Activated naive CD4-positive, alpha-beta T cell (primary cell): ENCODE measurements at places on chromosomes 5 and 9.

- no peak for DNase-seq
These were observed 65.8 kb downstream of the SFXN1 start for GRCh38 chr5:175544108-175544511.

- no peak for DNase-seq
These were observed 14.1 kb upstream of the STRBP start for GRCh38 chr9:123282362-123283047.

DNA sequence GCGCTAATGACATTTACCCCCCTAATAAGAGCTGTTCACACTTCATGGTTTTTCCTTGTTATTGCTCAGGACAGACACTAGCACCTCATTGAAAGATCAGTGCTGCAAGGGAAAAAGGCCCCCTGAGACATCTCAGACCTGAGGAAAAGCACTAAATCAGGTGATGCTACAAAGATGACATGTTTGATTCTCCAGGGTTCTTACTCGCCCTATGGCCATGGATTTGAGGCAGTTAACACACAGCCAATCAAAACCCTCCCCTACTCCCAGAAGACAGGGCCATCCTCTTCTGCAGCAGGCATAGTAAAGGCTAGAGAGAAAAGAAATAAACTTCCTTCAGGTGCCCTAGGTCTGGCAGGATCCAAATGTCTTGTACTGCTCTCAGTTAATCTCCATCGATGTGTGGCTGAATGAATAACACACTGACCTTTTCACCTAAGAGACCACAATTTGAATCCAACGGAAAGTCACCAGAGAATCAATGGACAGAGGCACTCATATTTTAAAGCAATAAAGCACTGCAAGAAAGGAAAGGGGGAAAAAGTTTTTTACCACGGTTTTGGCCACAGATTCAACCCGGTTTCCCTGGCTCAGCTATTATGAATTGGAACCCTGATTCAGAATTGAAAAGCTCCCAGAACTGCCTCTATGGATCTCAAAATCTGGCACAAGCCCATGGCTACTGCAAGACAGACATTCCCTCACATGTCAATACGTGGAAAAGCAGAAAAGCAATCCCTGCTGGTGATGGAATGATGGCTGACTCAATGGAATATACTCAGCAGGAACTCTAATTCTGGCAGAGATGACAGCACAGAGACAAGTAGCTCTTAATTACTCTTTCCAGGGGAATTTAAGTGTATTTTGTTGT is 329.5 kb downstream of the BNC2 start:
- DNase-seq: no peak

- DNase-seq: no peak
These were observed 259.5 kb upstream of the ARRDC3 start for GRCh38 chr5:91642581-91642980.

DNA sequence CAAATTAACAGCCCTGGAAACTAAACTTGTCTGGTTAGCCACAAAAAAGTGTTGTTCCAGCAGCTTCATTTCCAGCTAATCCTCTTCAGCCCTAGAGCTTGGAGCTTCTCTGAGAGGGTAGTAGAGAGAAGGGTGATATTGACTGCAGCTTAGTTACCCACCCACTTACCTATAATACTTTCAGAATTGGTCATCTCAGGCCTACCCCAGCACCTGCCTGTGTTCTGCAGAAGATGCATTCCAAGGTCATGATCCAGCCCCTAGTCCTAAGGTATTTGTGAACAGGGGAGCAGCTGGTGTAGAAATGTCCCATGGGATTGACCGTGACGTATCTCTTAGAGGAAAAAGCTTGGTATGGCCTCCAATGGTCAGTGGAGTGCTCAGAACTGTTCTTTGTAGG is 289.0 kb downstream of the NR3C1 start:
- no peak for DNase-seq

- DNase-seq: no peak
These were observed 40.1 kb downstream of the PCDHGC5 start for GRCh38 chr5:141529002-141529401.

DNA sequence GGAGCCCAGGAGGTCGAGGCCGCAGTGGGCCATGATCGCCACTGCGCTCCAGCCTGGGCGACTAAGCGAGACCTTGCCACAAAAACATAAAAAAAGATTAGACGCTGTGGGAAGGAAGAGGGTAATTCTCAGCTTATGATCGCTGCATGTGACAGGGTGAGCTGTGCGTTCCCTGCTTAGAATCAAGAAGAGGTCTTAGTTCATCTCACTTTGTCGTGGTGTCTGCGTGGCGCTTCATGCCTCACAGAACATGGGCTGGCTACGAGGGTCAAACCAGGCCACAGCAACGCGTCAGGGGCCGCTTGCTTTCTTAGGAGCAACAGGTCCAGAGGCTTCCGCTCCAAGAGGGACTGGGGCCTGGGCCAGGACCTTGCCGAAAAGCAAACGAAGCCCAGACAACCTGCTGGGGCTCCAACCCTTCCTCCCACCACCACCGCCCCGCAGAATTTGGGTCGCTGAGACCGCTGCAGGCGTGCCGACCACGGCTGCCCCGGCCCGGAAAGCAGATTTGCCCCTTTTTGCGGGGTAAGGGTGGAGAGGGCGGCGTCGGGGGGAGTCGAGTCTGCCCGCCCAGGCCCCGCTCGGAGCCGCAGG is 10.0 kb upstream of the GRIN1 start:
- no peak for DNase-seq

DNA sequence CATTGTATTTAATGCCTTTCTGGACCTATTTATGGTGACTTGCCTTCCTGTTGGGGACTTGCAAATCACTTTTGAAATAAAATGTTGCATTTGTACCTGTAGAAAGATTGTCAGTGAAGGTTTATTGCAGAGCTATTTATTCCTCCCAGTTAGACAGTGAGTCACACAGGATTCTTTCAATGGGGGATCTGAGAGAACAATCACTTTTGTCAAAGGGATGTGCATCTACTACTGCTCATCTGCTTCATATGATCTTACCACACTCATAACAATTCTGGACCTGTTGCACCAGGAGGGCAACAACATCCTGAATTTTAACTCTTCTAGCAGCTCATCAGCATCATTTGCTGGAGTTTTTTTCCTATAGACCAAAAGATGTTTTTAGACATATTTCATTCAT is 66.8 kb downstream of the FBXL7 start:
- no peak for DNase-seq
